ENCODE measurements at places on chromosomes 2 and 18.

DNA sequence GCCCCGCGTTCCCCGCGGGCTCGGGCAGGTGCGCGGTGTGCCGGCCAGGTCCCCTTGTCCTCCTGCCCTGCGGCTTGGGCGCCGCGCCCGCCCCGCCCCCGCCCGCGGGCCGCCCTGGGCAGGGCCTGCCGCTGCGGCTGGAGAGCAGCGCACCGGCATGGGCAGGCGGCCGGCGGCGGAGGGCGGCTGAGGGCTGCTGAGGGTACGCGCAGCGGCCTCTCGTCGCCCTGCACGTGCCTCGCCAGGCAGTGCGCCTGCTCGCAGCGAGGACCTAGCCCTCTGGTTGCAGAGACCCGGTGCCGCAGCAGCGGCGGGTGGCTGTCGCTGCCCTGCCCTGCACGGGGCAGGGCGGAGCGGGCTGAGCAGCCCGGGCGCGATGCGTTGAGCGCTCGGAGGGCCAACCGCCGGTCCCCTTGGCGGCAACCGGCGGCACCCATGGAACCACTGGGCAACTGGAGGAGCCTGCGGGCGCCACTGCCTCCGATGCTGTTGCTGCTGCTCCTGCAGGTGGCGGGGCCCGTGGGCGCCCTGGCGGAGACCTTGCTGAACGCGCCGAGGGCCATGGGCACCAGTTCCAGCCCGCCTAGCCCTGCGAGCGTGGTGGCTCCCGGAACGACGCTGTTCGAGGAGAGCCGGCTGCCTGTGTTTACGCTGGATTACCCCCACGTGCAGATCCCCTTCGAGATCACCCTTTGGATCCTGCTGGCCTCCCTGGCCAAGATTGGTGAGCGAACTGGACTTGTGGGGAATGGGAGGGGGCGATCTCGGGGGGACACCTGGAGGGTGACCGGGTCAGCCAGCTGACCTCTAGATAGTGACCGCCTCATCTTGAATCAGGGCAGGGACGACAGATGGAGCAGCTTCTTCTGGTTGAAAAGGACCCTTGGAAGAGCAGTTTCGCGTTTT lies at the start of gene SLC9A2:
Gene SLC9A2, plus strand, starts transcription at position 140 of the 906 bp plus-strand sequence. Its CDS starts 296 bp downstream, at position 436.
- DNase-seq = no peak

GRCh38 chr18:52339891-52340371 lies at the start of gene DCC:
DCC (plus strand) TSS chr18:52340197; CDS start chr18:52340788, 591 bp downstream.
- DNase-seq = no peak

DNA sequence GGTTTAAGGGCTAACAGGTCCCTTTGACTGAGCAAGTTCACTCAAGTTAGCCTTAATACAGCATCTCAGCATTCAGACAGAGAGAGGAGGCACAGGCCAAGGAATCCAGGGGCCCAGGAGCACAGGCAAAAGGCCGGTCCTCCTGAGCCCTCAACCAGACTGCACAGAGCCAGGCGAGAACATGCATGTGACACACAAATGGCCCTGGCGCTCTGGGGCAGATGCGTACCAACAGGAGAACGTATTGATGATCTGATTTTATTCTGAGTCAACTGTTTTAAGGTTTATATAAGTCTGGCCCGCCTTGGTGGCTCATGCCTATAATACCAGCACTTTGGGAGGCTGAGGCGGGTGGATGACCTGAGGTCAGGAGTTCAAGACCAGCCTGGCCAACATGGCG lies 34.9 kb downstream of the KCNIP3 start:
- no peak for DNase-seq

GRCh38 chr18:48500517-48500916 lies 38.3 kb upstream of the CTIF start:
- DNase-seq = no peak

GRCh38 chr2:240930631-240931318 lies 24.6 kb downstream of the CROCC2 start:
- no peak for DNase-seq

DNA sequence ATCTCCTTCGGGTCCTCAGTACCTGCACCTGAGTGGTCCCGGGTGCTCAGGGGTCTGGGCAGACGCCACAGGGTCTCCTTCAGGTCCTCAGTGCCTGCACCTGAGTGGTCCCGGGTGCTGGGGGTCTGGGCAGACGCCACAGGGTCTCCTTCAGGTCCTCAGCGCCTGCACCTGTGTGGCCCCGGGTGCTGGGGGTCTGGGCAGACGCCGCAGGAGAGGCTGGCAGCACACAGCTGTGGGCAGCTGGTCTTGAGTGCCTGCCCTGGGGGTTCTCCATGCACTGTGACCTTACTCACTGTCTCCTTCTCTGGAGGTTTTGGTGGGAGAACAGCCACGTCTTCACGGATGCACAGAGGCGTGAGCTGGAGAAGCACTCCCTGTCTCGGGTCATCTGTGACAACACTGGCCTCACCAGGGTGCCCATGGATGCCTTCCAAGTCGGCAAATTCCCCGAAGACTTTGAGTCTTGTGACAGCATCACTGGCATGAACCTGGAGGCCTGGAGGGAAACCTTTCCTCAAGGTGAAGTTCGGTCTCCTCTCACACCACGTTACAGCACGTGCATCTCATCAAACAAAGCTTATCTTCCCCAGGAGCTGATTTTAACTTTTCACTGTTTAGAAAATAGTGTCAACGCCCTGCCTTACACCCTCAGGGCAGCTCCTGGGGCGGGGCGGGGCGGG lies 82.6 kb downstream of the TPO start:
- DNase-seq = no peak

DNA sequence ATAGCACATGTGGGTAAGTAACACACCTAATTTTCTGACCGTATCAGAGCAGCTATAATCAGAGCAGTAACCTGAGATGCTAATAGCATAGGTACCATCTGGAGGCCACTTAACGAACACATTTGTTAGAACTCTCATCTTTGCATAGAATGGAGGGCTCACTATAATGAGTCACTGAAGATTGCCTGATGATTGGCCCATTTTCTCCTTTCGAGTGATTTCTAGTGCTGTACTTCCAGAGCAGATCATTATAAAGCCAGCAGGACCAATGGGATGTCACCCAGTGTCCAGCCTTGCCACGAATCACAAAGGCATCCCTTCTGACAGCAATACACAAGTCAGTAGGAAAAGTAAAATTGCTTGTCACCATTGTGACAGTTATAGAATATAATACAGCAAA lies 81.7 kb upstream of the REV1 start:
- DNase-seq = no peak

GRCh38 chr2:73324126-73324725 lies 30.9 kb upstream of the EGR4 start:
- DNase-seq = no peak

DNA sequence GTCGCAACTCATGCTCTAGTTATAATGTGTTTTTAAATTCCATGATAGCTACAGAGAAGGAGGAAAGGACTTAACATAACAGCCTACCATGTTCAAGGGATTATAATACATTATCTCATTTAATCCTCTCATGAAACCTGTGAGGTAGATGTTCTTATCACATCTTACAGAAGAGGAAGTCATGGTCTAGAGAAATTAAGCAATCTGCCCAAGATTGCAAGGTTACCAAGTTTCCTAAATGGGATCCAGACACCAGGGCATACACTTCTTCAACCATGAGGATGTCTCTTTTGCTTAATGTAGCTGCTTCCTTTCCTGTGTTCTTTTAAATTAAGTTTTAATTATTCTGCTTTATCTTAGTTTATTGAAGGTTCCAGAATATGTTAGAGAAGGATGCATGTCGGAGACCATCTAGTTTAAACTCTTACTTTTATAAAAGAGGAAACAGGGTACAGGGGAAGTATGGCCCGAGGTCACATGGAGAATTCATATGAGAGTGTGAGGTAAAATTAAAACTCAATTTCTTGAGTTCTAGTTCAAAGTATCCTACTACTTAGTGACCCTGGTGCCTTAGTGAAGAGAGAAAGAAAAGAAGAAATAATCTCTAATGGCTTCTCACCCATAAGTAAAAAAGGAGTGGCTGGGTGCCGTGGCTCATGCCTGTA lies 3.6 kb upstream of the IL1A start:
- no peak for DNase-seq

- no peak for DNase-seq
Measured at GRCh38 chr2:14910654-14911053, 278.1 kb downstream of the LRATD1 start.

DNA sequence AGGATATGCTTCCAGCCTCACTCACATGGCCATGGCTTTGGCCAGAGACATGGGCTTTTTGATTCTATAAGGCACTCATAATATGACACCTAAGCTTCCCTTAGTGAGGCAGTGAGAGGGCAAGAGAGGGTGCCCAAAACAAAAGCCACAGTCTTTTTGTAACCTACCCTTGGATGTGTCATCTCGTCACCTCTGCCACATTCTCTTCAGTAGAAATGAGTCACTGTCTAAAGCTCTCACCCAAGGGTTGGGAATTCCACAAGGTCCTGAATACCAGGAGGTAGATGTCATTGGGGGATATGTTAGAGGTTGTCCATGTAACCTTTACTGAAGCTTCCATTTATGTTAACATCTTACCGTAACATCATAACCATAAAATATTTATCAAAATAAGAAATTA lies 108.4 kb downstream of the ALMS1 start:
- DNase-seq = no peak

- no peak for DNase-seq
Measured at GRCh38 chr2:33636001-33636400, 36.9 kb upstream of the FAM98A start.

DNA sequence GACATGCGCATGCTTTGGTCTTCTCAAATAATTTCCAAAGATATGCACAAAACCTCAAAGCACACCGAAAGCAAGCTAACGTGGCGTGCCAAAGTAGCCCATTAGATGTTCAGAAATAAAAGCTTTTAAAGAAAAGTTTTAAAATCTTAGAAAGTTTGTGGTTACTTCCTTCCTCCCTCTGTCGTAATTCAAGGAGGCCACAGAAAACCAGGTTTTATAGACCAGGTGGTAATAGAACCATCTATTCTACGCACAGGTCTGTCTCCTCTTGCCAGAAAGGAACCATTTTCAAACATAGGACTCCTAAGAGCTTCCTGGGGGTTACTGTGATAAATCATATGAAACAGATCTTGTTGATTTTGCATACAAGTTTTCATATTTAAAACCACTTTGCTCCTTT lies 487.2 kb downstream of the ARHGAP15 start:
- no peak for DNase-seq

DNA sequence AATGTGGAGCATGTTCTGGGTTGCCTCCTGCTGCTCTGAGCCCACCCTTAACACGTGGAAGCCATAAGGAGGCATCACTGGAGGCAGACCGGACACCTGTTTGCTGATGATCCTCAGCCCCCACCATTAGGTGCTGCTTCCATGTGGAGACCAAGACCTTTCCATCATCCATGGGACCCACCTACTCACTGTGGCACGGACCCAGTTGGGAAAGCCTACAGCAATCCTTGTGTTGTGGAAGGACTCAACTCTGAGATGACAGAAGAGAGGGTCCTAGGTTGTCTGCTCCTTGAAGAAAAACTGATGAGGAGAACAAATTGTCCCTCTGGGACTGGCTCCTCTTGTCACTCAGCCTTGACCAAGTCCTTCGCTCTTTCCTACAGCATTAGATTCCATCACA lies 86.5 kb upstream of the RAB12 start:
- DNase-seq = no peak

GRCh38 chr18:6836331-6836730 lies 106.8 kb downstream of the ARHGAP28 start:
- DNase-seq = peak; percentile 66

DNA sequence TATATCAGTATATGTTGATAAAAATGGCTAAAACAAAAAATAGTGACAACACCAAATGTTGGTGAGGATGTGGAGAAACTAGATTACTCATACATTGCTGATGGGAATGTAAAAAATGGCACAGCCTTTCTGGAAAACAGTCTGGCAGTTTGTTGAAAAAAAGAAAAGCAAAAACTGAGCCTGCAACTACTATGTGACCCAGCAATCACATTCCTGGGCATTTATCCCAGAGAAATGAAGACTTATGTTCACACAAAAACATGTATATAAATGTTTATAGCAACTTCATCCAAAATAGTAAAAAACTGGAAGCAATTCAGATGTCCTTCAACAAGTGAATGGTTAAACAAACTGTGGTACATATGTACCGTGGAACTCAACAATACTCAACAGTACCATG lies 7.5 kb upstream of the KDSR start:
- no peak for DNase-seq

DNA sequence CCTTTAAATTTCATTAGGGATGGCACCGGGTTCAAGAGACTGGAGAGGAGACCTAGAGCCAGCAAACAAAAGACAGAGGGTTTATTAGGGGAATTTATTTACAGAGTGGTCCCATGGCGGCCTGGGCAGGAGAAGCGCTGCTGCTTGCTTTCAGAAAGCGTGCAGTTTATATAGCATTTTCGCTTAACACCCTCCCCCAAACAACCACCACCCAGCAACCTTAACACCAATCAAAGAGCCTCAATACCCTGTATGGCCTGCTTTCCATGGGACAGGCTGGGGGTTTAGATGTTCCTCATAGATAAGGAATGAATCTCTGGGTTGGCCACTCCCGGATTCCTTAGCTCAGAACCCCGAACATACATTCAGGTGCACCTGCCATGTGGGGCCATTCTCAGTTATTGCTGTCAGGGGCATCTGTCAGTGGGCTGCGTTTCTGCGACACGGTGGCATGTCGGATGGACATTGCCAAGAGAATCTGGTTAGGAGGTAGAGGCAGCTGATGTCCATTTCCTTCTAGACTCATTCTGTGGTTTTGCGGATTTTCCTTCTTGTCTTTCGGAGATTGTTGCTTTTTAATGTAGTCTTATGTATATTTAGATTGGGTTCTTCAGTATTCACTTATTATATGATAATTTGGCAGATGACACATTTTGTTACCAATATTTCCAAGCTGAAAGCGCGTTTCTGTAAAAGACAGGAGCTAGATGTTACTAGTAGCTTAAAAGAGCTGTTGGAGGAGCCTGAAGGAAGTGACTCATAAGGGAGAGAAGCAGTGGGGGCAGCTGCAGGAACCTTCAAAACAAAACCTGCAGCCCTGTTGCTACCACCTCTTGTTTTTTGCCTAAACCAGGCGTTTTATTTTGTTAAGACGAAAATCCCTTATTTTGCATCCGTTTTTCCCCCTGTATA lies 7.2 kb downstream of the AGAP1 start:
- no peak for DNase-seq

GRCh38 chr2:7467782-7468447 lies 550.7 kb downstream of the RNF144A start:
- DNase-seq = no peak

GRCh38 chr2:120659275-120659977 lies 76.2 kb upstream of the GLI2 start:
- no peak for DNase-seq

GRCh38 chr18:72830109-72830508 lies 37.7 kb downstream of the NETO1 start:
- DNase-seq = no peak

GRCh38 chr18:70021043-70021442 lies 73.4 kb upstream of the CD226 start:
- no peak for DNase-seq

GRCh38 chr18:63774511-63774910 lies 707 bp upstream of the SERPINB7 start:
- DNase-seq = no peak

GRCh38 chr2:68283419-68283812 lies 31.1 kb upstream of the PPP3R1 start:
- DNase-seq = peak; percentile 84

GRCh38 chr2:240604939-240605716 lies 18.6 kb downstream of the CAPN10 start:
- DNase-seq = no peak

GRCh38 chr2:216545359-216545758 lies 46.7 kb downstream of the RPL37A start:
- DNase-seq = peak; percentile 29

Measured in K562 (cell line).